ENCODE measurements at places on chromosomes 1 and 21.

GRCh38 chr1:158199849-158200248, 19.2 kb downstream of the CD1D start:
- DNase-seq = no peak

- no peak for DNase-seq
Measured at GRCh38 chr21:29540289-29540688, 241.6 kb downstream of the BACH1 start.

DNA sequence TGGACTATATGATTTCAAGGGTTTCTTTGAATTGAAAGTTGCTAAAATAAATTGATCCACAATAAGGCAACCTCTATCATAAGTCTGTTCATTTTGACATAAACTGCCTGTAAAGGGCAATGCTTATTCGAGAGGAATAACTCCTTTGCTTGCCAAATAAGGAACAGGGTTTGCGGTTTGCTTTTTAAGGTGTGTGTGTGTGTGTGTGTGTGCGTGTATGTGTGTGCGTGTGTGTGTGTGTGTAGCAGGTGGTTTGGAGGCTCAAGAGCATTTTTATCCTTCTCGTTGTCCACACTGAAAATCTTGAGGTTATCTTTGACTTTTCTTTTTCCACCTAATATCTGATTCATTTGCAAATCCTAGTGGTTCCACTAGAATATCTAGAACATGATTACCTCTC, 13.1 kb upstream of the NGF start:
- DNase-seq = no peak

DNA sequence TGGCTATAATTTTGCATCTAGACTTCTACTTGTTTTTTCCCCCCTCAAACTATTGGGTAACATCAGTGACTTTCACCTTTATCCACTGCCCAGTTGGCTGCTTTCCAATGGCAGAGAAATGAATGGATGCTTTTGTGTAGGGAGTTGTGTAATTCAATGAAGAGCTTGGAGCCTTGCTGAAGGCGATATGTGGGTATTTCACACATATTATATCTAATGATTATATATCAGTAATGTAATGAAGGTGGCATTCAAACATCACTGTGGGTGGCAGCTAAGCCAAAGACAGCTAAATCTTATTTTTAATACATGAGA, 81.2 kb downstream of the TGFB2 start:
- DNase-seq = no peak

- DNase-seq = no peak
Measured at GRCh38 chr1:47870946-47871676, 126.1 kb downstream of the TRABD2B start.

DNA sequence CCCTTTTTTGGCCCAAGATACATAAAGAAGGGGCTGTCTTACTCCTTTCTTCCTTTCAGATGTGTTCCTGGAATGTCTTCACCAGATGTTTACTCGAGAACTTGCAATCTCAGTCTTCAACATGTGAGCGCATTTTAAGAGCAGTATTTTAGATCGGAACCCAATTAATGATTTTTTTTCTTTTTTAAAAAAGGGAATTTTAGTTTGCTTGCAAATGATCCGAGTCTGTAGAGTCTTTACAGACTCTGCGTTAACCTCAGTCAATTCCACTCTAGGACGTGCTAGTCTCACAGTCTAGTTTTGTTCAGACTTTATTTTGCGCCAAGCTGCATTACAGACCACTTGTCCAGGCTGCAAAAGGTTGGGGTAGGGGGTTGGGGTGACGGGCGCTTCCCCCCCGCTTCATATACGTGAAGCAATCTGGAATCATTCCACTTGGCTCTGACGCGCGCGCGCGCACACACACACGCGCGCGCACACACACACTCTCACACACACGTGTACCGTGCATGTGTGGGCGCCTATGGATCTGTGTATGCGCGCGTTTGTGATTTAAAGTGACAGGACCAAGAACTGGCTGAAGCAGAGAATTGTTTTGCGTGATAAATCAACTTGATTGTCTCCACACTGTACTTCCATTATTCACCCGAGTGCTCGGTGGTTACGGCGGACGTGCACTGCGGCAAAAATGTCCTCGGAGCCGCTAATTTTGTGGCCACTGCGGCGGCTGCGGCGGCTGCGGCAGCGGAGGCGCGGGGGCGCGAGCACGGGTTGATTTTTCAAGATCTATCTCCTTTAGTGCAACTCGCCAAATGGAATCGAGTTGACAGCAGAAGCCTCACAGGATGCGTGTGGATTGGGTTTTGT, 25.6 kb upstream of the NFIA start:
- no peak for DNase-seq

Measured in T follicular helper cell (primary cell).